ENCODE measurements at places on chromosomes 6 and 20.
A peak's percentile ranks its signal among the peaks of the same experiment; 100 is the strongest.

- no peak for DNase-seq
Measured at GRCh38 chr6:70379473-70380013, 33.8 kb upstream of the FAM135A start.

DNA sequence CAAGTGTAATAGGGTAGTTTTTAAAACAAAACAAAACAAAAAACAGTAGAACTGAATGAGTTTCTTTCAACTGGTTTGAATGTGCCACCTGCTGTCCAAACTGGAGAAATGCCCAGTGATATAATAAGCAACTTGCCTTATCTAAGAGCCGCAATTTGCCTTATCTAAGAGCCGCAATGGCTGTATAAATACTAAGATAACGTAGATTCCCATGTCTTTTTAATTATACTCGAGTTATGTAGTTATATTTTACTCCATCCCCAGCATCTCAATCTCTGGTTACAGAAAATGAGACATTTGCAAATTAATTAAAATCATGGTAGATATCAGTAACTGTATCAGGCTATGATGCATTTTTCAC is 67.2 kb downstream of the RPP40 start:
- peak; percentile 28 for DNase-seq

DNA sequence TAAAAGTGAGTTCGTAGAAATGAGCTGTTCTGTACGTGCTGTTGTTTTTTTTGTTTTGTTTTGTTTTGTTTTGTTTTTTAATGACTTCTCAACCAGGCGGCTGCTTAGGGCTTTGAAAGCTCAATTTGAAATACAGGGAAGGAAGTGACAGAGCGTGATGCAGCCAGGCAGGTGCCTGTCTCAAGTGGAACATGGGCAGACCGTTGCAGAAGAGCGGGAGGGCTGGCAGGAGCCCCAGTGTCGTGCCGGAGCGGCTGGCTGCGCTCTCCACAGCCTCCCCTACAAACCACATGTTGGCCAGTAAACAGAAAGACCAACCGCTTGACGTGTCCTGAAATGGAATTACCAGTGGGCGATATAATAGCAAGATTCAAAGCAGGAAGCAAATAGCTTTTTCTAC is 164.9 kb upstream of the RREB1 start:
- DNase-seq, result no peak

DNA sequence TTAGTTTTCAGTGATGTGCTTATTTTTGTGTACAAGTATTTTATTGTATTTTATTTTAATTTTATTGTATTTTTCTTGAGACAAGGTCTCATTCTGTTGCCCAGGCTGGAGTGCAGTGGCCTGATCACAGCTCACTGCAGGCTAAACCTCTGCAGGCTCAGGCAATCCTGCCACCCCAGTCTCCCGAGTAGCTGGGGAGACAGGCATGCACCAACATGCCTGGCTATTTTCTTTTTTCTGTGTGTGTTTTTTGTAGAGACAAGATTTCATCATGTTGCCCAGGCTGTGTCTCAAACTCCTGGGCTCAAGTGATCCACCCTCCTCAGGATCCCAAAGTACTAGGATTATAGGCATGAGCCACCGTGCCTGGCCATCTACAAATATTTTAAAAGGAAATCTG is 146.3 kb downstream of the MANEA start:
- no peak for DNase-seq

- DNase-seq, result no peak
Measured at GRCh38 chr6:43508481-43509141, 1.5 kb downstream of the LRRC73 start.

- no peak for DNase-seq
Measured at GRCh38 chr6:162541019-162541601, 186.5 kb downstream of the PRKN start.

DNA sequence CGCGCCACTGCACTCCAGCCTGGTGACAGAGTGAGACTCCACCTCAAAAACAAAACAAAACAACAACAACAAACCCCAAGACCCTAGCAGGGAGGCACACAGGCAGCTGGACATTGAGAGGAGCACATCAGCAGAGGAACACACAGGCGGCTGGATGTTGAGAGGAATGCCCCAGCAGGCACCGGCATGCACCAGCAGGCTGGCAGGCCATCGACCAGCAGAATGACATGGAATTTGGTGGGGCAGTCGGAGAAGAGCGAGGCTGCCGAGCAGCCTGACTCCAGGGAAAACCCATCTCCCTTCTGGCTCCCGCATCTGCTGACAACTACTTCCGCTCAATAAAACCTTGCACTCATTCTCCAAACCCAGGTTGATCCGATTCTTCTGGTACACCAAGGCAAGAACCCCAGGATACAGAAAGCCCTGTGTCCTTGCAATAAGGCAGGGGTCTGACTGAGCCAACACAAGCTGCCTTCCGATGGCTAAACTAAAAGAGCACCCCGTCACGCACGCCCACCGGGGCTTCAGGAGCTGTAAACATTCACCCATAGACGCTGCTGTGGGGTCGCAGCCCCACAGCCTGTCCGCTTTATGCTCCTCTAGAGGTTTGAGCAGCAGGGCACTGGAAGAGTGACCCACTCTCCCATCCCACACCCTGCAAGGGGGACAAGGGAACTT is 60.2 kb downstream of the SLC22A23 start:
- DNase-seq, result no peak

- DNase-seq, result no peak
Measured at GRCh38 chr6:51495096-51495495, 592.3 kb downstream of the PKHD1 start.

GRCh38 chr6:19562468-19562867 is 274.7 kb upstream of the ID4 start:
- DNase-seq, result no peak

GRCh38 chr20:46580613-46581205 is 30.3 kb upstream of the OCSTAMP start:
- no peak for DNase-seq

DNA sequence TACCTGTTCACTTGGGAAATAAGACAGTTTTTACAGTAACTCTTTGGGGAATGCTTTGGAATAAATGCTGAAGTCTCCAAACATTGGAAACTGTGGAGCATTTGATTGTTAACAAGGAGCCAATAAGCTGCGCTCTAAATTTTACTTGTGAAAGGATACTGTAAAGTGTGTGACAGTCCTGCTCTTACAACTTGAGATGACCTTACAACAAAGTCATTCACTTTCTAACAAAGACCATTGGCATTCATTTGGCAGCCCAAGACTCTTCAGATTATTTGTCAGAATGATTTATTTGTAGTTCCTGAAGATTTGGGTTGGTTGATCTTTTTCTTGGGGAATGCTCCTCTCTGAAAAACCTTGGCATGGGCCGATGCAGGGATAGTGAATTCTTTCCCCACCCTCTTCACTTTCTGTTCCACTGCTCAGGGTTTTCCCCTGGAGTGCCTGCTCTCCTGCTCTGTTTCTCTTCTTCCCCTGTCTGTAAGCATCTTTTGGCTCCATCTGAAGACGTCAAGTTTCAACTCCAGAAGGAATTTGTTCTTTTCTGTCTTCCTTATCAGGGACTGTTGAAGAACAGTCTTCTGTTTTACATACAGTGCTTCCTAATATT is 116.4 kb downstream of the AKAP7 start:
- DNase-seq, result no peak

DNA sequence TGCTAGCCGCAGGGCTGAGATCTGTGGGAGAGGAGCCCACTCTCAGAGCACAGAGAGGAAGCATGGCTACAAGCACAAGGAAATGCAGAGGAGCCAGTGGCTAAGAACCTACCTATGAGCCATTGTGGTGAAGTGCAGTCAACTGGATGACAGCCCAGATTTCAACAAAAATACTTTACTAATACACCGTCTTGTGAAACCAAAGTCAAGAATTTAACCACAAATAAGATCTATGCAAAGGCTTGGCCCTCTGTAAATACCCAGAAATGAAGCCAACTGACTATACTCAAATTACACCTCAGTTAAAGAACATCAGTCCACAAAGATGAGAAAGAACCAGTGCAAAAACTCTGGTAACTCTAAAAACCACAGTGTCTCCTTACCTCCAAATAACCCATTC is 40.1 kb upstream of the PTCHD4 start:
- DNase-seq, result no peak

DNA sequence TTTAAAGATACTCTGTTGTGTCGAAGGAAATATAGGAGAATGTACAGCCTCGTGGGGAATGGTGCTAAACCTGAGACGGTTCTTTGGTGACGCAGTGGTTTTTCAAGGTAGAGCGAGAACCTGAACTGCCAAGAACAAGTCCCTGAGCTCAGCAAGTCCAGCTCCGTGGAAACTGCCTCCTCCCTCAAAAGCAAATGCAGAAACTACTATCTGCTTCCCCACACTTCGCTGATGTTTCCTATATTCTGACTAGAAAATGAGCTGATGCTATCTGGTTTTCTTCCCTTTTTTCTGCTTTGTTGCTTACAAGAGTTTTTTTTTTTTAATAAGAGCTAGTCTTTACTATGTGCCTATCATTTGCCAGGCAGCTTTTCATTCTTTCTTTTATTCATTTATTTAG is 85.3 kb upstream of the LY86 start:
- DNase-seq, result no peak

Data from CD4-positive, alpha-beta T cell treated with Interleukin-10 for 1 hour (primary cell).